ENCODE measurements at places on chromosomes 2 and 18. TPM values are rescaled to one million over a fixed set of nuclear protein-coding genes. Genes with fewer than 3 reads are reported as not detected.

Gene SIX3
- total RNA-seq, result 0.38 TPM

Gene MXD1
- total RNA-seq, result 17.1 TPM

Gene NEU2
- total RNA-seq, result 1.7 TPM

Gene CERKL
- total RNA-seq, result not detected

Gene SULT1C4
- 0.48 TPM for total RNA-seq

Gene AMER3
- total RNA-seq, result not detected

Gene TFCP2L1
- 64.1 TPM for total RNA-seq

Gene ACOXL
- not detected for total RNA-seq

Gene LOXHD1
- total RNA-seq, result 0.16 TPM

Gene FARP2
- 106 TPM for total RNA-seq

Gene CD8A
- total RNA-seq, result 1.2 TPM

Gene ETAA1
- total RNA-seq, result 16.5 TPM

Gene BMP10
- total RNA-seq, result not detected

Gene SP140
- total RNA-seq, result 2.7 TPM

Gene GALNT3
- total RNA-seq, result 14.9 TPM

Gene TUBA3E
- total RNA-seq, result not detected

Gene NT5C1B
- not detected for total RNA-seq

Gene IL36B
- 7.9 TPM for total RNA-seq

Gene C2orf15
- 0.72 TPM for total RNA-seq

Gene LCT
- not detected for total RNA-seq

Gene PRSS56
- total RNA-seq, result not detected

Gene POTEC
- total RNA-seq, result not detected

Gene CRYBA2
- total RNA-seq, result not detected

Gene EGR4
- total RNA-seq, result not detected

Gene UGT1A1
- 0.24 TPM for total RNA-seq

Gene PHOSPHO2
- total RNA-seq, result 5.6 TPM

Gene CFAP65
- not detected for total RNA-seq

Gene FOXD4L1
- total RNA-seq, result 0.18 TPM

Gene VPS4B
- 44.2 TPM for total RNA-seq

Gene LIMS4
- not detected for total RNA-seq

Gene PRKAG3
- total RNA-seq, result not detected

Gene MYOM1
- 1.1 TPM for total RNA-seq

Gene TMEM163
- 0.72 TPM for total RNA-seq

Gene CYP26B1
- 53.3 TPM for total RNA-seq

Gene VWC2L
- total RNA-seq, result not detected

Gene NEB
- total RNA-seq, result 5.4 TPM

Gene DLX1
- 0.19 TPM for total RNA-seq

Gene ZNF532
- total RNA-seq, result 46.2 TPM

Gene FIGLA
- not detected for total RNA-seq

Gene IMMT
- total RNA-seq, result 39.5 TPM

Gene ATP6V1C2
- 175 TPM for total RNA-seq

Gene C1QL2
- not detected for total RNA-seq

Gene POTEE
- total RNA-seq, result not detected

Gene NAT8
- not detected for total RNA-seq

Gene FN1
- 45.8 TPM for total RNA-seq

Gene NOSTRIN
- total RNA-seq, result 7.2 TPM

Gene UGT1A7
- 2.8 TPM for total RNA-seq

Gene SERPINB12
- total RNA-seq, result 78.9 TPM

Gene FAP
- total RNA-seq, result 3.1 TPM

Gene OBSL1
- total RNA-seq, result 43.2 TPM

Gene SRD5A2
- total RNA-seq, result not detected
